Retinal pigment epithelial cell (primary cell): ENCODE measurements at places on chromosomes 13 and 19.

DNA sequence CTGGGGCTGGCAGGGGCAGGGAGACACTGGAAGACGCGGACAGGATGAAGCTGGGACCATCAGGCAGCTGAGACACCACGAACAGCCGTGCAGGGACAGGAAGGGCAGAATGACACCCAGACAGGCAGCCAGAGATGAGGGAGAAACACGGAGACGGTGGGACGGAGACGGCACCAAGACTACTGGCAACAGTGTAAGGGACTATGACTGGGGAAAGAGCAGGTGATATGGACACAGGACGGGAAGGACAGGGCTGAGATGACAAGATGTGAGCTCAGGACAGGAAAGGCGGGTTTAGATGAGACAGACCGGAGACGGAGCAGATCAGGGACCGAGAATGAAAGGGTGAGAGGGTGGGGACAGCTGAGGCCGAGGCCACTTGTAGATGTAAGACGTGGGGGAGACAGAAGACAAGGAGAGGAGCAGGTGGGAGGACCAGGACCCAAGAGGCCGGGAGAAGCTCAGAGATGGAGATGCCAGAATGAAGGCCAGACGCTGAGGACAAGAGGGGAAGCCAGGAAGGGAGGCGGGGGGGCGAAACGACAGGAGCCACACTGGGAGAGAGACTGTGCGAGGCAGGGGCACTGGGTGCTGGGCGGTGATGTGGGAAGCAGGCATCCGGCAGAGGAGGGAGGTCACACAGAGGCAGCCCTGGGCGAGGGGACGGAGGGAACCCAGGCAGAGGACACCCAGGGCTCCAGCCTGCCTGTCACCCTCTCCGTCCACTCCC lies 17.5 kb upstream of the EHD2 start:
- no peak for DNase-seq

DNA sequence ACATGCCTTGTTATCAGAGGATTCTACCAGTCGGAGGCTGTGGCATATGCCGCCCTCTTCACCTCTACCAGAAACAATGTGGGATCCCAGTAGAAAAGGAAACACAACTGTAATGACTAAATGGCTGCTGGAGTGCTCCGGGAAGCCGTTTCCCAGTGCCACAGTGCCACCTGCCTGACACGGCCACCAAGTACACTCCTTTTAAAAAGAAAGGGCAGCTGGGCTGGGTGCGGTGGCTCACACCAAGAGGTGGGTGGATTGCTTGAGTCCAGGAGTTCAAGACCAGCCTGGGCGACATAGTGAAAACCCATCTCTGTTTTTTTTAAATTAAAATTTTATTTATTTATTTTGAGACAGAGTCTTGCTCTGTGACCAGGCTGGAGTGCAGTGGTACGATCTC lies 67.3 kb downstream of the TRPM4 start:
- no peak for DNase-seq

DNA sequence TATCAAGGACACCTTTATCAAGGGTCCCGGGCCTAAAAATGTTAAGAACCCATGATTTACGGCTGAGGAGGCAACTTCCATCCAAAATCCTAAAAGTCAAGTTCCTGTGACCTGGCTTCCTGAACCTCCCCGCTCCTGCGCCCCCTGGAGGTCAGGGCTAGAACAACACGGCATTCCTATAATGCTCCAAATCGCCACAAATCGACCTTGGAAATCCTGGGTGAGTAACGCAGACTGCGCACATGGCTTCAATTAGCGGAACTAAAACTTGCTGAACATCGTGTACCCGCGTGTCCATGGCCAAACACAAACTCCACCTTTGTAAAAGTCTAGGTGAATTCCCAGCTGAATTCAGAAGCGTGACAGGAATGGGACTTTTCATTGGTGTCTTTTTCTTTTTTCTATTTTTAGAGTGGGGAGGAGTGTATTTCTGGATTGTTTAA lies 4.3 kb upstream of the C5AR1 start:
- no peak for DNase-seq

DNA sequence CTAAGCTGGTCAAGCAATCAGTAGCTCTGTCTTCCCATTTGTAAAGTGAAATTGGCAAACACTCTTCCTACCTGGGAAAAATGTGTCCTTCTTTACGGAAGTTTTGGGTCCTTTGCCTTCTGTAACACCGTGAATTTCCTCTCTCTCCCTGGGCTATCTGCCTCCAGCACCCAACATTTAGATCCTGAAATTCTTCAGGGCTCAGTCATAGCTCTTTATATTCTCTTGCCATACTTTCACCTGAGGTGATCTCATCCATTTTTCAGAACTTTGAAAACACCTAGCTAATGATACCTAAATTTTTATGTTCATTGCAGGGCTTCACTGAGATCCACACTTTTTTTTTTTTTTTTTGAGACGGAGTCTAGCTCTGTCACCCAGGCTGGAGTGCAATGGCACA lies 1042.2 kb downstream of the DIAPH3 start:
- DNase-seq, result no peak

GRCh38 chr13:98910501-98910951 lies 67.3 kb downstream of the DOCK9 start:
- DNase-seq, result no peak

- no peak for DNase-seq
Measured at GRCh38 chr19:5450482-5451126, 4.6 kb upstream of the ZNRF4 start.

GRCh38 chr13:110856942-110857835 lies 57.7 kb downstream of the ANKRD10 start:
- DNase-seq, result no peak

GRCh38 chr19:14182476-14182875 lies 23.5 kb downstream of the ADGRL1 start:
- DNase-seq, result no peak

GRCh38 chr19:10105509-10106099 lies 558 bp upstream of the PPAN start:
- DNase-seq, result no peak

DNA sequence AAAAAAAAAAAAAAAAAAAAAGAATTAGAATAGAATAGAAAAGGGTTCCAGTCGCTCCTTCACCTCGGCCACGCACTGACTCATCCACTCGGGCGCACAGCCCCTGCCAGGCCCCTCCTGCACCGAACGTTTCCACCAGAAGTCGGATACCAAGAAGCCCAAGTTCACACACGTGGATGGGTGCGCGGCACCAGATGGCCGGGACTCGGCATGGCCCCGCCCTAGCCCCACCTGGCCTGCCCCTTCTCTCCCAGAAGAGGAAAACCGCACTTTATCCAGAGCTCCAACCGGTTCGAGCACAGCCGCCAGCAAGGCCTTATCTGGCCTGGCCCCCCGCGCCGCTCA lies 5.9 kb downstream of the PRR36 start:
- DNase-seq, result no peak

GRCh38 chr13:99886706-99887105 lies 84.9 kb downstream of the ZIC5 start:
- DNase-seq, result no peak

DNA sequence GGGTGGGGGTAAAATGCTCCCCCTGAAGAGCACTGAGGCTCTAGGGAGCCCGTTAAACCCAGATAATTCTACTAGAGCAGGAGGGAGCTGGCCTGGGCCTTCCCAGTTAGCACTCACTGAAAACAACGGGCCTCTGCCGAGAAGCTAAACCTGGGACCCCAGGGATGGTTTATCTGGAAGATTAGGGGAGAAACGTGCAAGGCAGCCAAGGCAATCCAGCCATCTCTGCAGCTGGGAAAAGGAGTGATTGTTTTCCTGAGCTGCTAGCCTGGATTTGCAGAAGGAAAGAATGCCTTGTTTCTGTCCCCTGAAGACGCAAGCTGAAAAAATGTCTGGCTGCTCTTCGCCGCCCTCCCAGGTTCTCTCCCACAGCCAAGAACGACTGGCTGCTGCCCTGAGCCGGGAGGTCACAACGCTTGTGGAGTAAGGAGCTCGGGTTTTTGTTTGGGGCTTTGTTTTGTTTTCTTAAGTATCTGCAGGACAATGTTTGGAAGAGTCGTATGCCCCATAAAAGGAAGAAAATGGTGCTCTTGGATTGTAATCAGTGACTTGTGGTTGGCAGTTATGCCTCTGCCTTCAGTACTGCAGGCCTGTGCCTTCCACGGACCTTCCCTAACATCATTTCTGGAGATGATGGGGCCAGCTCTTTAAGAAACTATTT lies 31.5 kb downstream of the COL4A2 start:
- no peak for DNase-seq

GRCh38 chr19:5615756-5616327 lies 6.7 kb downstream of the SAFB2 start:
- no peak for DNase-seq

DNA sequence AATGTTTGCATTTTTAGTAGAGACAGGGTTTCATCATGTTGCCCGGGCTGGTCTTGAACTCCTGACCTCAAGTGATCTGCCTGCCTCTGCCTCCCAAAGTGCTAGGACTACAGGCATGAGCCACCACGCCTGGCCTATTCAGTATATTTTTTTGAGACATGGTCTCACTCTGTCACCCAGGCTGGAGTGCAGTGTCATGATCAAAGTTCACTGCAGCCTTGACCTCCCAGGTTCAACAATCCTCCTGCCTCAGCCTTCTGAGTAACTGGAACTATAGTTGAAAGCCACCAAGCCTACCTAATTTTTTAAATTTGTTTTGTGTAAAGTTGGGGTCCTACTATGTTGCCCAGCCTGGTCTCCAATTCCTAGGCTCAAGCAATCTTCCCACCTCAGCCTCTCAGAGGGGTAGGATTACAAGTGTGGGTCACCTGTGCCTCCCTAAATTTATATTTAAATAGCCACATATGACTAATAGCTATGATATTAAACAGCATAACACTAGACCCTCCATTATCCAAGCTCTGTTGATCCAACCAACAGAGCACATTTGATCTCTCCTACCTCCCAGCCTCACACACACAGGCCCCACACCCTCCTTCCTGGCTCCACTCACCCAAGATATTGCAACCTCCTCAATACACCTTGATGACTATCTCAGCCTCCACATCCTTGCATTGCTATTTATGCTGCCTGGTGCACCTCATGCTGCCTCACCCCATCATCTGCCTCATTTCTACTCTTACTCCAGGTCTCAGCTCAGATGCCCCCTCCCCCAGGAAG lies 2.1 kb upstream of the CEACAM19 start:
- DNase-seq, result no peak

GRCh38 chr19:2180881-2181632 lies 17.3 kb downstream of the DOT1L start:
- DNase-seq, result no peak

GRCh38 chr13:85095418-85096272 lies 703.6 kb downstream of the SLITRK6 start:
- no peak for DNase-seq

GRCh38 chr13:79522583-79522982 lies 41.6 kb downstream of the NDFIP2 start:
- DNase-seq, result no peak

GRCh38 chr13:30607908-30608307 lies 9.8 kb upstream of the USPL1 start:
- no peak for DNase-seq

- DNase-seq, result peak; percentile 98
Measured at GRCh38 chr19:2168619-2169424, 5.1 kb downstream of the DOT1L start.

- no peak for DNase-seq
Measured at GRCh38 chr13:43003010-43003409, 11.0 kb upstream of the EPSTI1 start.

- DNase-seq, result no peak
Measured at GRCh38 chr19:45496349-45496953, 396 bp downstream of the RTN2 start.

- no peak for DNase-seq
Measured at GRCh38 chr19:1277061-1277460, 1.7 kb downstream of the FAM174C start.

- no peak for DNase-seq
Measured at GRCh38 chr13:44322928-44323327, 50.7 kb upstream of the SERP2 start.

DNA sequence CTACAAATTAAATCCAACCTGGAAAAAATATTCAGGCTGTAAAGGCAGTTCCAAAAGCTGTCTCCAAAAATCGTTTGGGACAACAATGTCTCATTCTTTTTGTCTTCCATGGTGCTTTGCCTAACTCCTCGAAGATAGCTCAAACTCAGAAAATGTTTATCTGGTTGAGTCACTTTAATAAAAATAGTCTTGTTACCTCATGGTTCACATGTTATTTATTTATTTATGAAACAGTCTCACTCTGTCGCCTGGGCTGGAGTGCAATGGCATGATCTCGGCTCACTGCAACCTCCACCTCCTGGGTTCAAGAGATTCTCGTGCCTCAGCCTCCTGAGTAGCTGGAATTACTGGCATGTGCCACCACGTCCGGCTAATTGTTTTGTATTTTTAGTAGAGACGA lies 4.9 kb upstream of the BRD4 start:
- DNase-seq, result no peak

DNA sequence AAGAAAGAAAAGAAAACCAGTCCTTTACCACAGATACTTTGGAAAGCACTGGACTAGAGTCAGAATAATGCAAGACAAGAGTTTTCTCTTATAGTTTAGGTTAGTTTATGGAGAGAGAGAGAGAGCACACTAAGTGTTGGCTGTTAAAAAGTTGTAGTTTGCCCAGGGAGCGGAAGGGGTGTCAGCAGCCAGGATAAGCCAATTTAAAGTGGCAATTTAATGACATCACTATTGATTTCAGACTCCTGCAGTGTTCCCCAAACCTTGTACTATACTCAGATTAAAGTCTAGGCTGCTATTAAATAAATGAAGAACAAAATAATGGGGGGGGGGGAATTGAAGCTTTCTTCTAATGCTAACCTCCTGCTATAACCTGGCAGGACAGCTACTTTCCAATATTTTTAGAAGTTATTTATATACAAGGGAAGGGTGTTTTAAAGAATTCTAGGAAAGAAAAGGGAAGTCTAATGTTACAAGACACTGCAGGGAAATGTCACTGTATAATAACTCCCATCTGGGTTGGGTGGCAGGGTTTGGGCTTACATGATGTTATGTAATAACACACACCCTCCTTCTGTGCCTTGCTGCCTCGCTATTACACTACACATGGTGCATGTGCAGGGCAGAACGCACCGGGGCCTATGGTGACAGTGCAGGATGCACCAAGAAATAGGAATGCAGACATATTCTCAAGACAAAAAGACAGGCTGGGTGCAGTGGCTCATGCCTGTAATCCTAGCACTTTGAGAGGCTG lies 19.9 kb downstream of the TPT1 start:
- no peak for DNase-seq

- peak; percentile 39 for DNase-seq
Measured at GRCh38 chr13:22812793-22813192, 368.0 kb upstream of the SGCG start.

GRCh38 chr13:52695856-52696255 lies 43.2 kb downstream of the SUGT1 start:
- no peak for DNase-seq

- DNase-seq, result no peak
Measured at GRCh38 chr13:104534847-104535246, 1468.6 kb upstream of the SLC10A2 start.

DNA sequence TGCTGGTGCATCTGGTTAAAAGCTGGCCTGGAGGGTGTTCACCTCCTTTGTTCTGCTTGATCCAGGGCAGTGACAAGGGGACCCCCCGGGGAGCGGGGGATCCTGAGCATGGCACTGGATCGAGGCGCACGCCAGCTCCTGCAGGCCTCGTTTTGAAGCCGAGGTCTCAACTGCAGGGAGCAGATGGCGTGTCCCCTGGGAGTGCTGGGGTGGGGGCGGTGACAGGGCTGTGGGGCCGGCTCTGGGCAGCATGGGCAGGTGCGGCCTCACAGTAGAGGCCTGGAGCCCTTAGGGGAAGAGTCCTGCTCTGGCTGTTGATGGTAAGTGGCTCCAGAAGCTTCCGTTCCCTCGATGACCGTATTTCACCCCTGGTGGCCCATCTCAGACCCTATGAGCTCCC lies 51.8 kb downstream of the CRTC1 start:
- no peak for DNase-seq
